ENCODE measurements at places on chromosomes 4 and X.

GRCh38 chrX:64394059-64394873 lies 986 bp downstream of the MTMR8 start:
- DNase-seq: no peak

DNA sequence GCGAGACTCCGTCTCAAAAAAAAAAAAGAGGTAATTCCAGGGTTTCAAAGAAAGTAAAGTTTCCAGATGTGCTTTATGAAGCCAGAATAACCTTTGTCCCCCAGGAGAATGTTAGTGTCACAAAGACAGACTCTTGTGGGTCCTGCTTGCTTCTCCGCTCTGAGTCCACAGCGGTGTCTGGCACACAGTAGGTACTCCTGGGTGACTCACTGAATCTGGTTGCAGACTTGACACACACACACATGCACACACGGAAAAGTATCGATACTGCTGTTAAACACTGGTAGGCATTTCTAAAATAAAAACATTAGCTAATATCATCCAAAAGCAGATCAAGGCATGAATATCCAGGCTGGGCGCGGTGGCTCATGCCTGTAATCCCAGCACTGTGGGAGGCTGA lies 22.9 kb downstream of the TMEM187 start:
- no peak for DNase-seq

GRCh38 chr4:102554482-102554881 lies 53.3 kb downstream of the NFKB1 start:
- no peak for DNase-seq

DNA sequence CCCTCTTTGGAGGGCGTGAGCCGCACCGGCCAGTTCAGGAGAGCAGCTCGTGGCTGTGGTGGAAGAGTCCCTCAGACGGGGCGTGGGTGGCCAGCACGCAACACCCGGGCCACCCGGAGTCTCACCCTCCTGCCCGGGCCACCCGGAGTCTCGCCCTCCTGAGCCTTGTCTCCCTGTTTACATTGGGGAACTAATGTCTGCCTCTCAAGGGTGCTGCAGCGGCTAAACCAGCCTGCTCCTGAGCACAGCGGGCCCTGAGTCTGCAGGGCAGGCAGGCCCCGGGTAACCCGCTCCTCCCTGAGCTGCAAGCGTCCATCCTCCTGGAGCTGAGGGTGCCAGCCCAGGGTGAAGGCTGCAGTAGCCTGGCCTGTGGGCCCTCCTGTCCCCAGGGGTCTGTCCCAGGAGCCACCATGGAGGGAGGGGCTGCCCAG lies 3.0 kb downstream of the PDE6B start:
- no peak for DNase-seq

- no peak for DNase-seq
These were observed 20.8 kb downstream of the BCOR start for GRCh38 chrX:40076750-40077575.

GRCh38 chr4:6262847-6263487 lies 6.7 kb upstream of the WFS1 start:
- no peak for DNase-seq

DNA sequence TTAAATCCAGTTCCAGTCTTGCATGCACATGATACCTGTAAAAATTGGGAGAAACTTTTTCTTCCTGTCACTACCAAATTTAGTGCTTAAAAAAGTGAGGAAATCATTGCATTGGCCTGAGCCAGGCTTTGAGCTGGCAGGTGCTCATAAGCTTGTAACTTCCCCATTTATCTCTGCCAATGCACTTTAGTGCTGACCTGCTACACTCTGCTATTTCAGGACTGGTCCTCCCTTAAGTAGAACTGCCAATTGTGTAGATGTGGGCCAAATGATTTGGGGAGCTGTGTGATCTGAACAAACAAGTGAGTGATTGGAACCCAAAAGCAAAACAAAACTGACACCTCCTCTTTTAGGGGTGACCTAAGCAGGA lies 51.8 kb downstream of the ZNF827 start:
- DNase-seq: no peak

DNA sequence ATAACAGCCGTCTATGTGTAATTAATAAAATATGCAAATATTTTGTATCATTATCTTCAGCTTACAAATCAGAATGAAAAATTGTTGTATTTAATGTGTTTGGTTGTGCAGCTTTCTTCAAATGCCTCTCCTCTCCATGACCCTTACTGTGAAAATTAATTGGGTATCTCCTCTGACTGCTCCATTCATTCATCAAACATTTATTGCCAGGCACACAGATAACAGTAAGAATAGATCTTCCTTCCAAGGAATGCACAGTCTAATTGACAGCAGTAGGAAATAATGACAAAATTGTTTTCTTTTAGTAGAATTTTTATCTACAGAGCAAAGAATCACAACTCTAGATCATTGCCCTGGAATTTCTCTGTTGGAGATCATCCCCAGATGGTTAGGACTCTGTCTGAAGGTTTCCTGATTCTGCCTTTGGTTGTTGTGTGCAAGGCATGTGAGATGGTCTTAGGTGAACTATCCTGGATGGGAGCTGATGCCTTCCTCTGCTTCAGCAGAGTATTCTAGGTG lies 395.0 kb upstream of the FAT1 start:
- no peak for DNase-seq

- no peak for DNase-seq
These were observed 259.3 kb upstream of the GATB start for GRCh38 chr4:152020073-152020472.

GRCh38 chrX:27675493-27675892 lies 85.3 kb downstream of the DCAF8L2 start:
- DNase-seq: no peak

GRCh38 chr4:78772526-78773091 lies 3.5 kb upstream of the BMP2K start:
- DNase-seq: no peak
